HFFc6 (cell line): ENCODE measurements at places on chromosomes 6 and 20.
A peak's percentile ranks its signal among the peaks of the same experiment; 100 is the strongest.

DNA sequence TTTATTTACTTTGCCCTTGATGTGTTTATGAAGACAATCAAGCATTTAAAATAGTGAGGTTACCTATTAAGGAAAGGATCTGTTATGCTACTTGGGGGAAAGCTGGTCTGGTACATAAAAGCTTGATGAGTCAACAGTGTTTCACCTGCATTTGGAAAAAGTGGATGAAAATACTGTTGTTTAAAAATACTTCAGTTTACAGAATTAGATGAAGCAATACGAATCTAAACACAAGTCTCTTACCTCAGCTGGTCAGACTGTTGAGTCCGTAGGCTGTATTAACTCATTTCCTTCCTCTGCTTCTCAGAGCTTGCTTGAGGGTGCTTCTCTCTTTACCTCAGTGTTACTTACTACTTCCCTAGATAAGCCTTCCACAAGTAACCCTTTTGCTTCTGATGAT is 36.1 kb downstream of the NKX2-4 start:
- H3K27me3 ChIP-seq = 0 out of 2 replicates have a peak, but pooled peaks cover 2% of the 10 kb centered on the region
- peaks cover 34% of the 10 kb centered on the region for H3K4me1 ChIP-seq

GRCh38 chr6:152170702-152171667 is 363.5 kb downstream of the ESR1 start:
- H3K4me1 ChIP-seq = peaks cover 21% of the 10 kb centered on the region
- peak overlapping the region; percentile 17; the same call in 1 of the 2 replicates for H3K27ac ChIP-seq
- H3K4me3 ChIP-seq = no peak overlapping the region

GRCh38 chr6:35562060-35562459 is 49.4 kb upstream of the TULP1 start:
- H3K27me3 ChIP-seq = peaks cover 45% of the 10 kb centered on the region
- no peak overlapping the region for H3K4me3 ChIP-seq
- peaks cover 7% of the 10 kb centered on the region; the same call in 1 of the 2 replicates for H3K36me3 ChIP-seq
- H3K4me1 ChIP-seq = no peaks in the 10 kb centered on the region
- H3K27ac ChIP-seq = no peak overlapping the region
- DNase-seq = no peak

GRCh38 chr20:48709744-48710143 is 118.1 kb downstream of the PREX1 start:
- no peak for DNase-seq
- no peaks in the 10 kb centered on the region for H3K4me1 ChIP-seq
- no peaks in the 10 kb centered on the region for H3K36me3 ChIP-seq
- no peak overlapping the region for H3K4me3 ChIP-seq

- H3K27ac ChIP-seq = no peak overlapping the region
- H3K4me1 ChIP-seq = peaks cover 24% of the 10 kb centered on the region
- no peaks in the 10 kb centered on the region for H3K36me3 ChIP-seq
- DNase-seq = no peak
- no peak overlapping the region for H3K4me3 ChIP-seq
These were observed 27.0 kb downstream of the PSMG4 start for GRCh38 chr6:3285732-3286131.

DNA sequence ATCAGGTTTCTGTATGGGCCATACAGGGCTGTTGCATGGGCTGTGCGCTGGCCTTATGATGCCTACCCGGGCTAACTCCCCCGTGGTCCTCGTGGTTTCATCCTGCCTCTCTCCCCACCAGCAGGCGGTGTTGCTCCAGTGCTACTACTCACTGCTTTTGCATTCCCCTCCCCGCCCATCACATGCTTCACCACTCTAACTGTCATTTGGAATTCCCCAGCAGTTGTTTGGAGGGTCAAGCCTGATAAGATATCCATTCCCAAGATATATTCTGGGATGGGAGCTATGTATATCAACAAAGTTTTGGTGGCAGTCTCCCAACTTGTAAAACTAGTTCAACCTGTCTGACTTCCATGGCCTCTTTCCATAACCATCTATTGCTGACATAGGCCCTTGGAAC is 233.2 kb upstream of the SOX4 start:
- no peaks in the 10 kb centered on the region for H3K4me1 ChIP-seq
- DNase-seq = no peak
- H3K4me3 ChIP-seq = no peak overlapping the region
- H3K36me3 ChIP-seq = no peaks in the 10 kb centered on the region

- H3K27me3 ChIP-seq = peaks cover 2% of the 10 kb centered on the region
- DNase-seq = no peak
These were observed 149.9 kb upstream of the UST start for GRCh38 chr6:148596891-148597455.

DNA sequence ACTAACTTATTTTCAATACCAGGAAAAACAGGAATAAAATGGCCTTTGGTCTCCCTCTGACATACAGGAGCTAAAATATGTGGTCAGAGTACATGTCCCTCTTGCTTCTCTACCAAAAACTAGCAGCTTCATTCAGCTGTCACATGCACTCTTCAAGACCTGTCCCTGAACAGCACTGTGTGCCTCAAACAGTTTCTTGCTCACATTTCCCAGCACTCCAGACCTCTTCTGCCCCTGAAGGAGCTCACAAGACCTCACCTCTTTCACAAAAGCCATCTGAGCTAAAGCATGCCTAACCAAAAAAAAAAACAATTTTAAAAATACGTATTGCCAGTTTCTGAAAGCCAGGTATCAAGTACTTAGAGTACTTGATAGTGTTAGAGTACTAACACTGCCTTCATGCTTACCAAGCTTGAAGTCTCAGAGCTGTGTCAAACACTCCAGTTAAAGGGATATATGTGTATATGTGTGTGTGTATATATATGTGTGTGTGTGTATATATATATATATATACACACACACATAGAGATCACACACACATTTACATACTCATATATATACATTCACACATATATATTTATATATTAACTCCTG is 148.3 kb upstream of the POU3F2 start:
- H3K27ac ChIP-seq = no peak overlapping the region
- H3K4me3 ChIP-seq = no peak overlapping the region
- DNase-seq = no peak

GRCh38 chr6:129516005-129516404 is 194.0 kb downstream of the ARHGAP18 start:
- no peak overlapping the region for H3K4me3 ChIP-seq
- H3K36me3 ChIP-seq = peaks cover 28% of the 10 kb centered on the region
- peaks cover 30% of the 10 kb centered on the region for H3K4me1 ChIP-seq
- no peak for DNase-seq
- peaks cover 3% of the 10 kb centered on the region; the same call in 1 of the 2 replicates for H3K27me3 ChIP-seq
- no peak overlapping the region for H3K27ac ChIP-seq

- no peak for DNase-seq
- H3K27ac ChIP-seq = no peak overlapping the region
- H3K27me3 ChIP-seq = peaks cover 2% of the 10 kb centered on the region; the same call in 1 of the 2 replicates
- peaks cover 57% of the 10 kb centered on the region for H3K4me1 ChIP-seq
- 0 out of 2 replicates have a peak, but pooled peaks cover 2% of the 10 kb centered on the region for H3K36me3 ChIP-seq
These were observed 9.9 kb upstream of the SDCBP2 start for GRCh38 chr20:1338801-1339200.

DNA sequence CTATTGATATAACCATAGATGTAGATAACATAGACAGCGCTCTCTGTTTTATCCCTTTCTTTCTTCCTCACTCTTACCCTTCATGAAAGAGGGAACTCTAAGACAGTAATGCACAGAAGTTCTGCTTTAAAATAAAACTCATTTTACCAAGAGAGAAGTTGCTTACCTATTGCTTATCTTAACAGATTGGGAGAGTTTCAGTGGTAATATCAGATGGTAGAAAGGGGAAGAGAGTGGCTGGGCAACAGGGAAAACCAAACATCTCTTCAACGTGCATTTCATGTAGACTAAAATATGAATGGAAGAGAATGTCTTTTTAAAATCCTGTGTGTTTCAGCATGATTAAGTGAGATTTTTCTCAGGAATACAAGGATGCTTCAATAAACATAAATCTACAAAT is 45.3 kb upstream of the SIRPG start:
- H3K36me3 ChIP-seq = no peaks in the 10 kb centered on the region
- DNase-seq = no peak
- H3K27ac ChIP-seq = no peak overlapping the region
- H3K4me1 ChIP-seq = no peaks in the 10 kb centered on the region

- no peak overlapping the region for H3K4me3 ChIP-seq
- no peak overlapping the region for H3K27ac ChIP-seq
- DNase-seq = no peak
These were observed 12.6 kb downstream of the TINAG start for GRCh38 chr6:54320871-54321270.

GRCh38 chr6:46996860-46997641 is 45.1 kb downstream of the ADGRF1 start:
- no peak for DNase-seq
- H3K36me3 ChIP-seq = peaks cover 5% of the 10 kb centered on the region; the same call in 1 of the 2 replicates
- no peak overlapping the region for H3K4me3 ChIP-seq
- H3K4me1 ChIP-seq = peaks cover 47% of the 10 kb centered on the region
- peaks cover 5% of the 10 kb centered on the region; the same call in 1 of the 2 replicates for H3K27me3 ChIP-seq
- H3K27ac ChIP-seq = no peak overlapping the region

DNA sequence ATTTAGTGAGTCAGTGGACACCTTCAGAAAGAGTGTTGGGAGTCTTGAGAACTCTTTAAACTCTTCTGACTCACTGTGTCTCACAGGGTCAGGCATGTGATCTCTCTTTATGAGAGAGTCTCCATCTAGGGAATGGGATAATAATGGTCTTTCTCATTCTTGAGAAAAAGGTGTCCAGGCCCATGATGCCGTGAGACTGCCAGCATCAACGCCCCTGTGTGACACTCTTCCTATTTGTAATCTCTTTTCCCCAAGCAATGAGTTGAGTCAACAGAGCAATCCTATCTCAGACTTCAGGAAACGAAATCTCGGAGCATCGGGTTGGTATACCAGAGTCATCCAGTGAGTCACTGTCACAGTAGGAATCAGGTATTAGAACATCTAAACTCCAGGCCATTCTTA is 82.3 kb upstream of the BMP2 start:
- H3K4me1 ChIP-seq = no peaks in the 10 kb centered on the region
- DNase-seq = no peak
- no peak overlapping the region for H3K4me3 ChIP-seq
- H3K27ac ChIP-seq = no peak overlapping the region
- no peaks in the 10 kb centered on the region; the same call in 1 of the 2 replicates for H3K36me3 ChIP-seq
- no peaks in the 10 kb centered on the region; the same call in 1 of the 2 replicates for H3K27me3 ChIP-seq

DNA sequence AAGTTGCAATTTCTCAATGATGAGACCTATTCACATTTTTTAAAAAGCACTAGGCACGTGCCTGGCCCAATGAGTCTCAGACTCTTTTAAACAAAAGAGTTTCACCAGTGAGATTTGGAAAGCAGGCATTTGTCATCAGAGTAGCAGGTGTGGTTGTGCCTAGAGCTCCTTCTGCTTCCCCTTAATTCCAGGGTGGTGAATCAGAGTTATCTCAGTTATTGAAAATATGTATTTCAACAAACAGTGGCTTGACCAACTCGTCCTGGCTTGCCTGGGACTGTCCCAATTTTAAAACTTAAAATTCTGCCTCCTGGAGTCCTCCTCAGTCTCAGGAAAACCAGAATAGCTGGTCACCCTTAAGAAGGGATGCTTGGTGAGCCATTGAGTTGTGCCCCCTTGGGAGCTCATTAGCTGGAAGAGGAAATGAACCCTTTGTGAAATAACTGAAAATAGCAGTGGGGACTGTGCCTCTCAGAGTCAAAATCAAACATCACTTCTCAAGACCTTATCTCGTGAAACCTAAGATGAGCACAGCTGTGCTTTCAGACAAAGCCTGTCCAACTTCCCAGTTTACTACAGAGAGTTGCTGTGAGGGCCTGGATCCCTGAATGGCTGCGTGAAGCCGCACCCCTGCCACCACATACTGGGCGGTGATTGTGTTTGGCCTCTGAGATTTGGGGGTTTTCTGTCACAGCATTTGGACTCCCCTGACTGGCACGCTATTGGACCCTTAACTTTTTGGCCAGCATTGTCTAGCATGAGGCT is 116.3 kb downstream of the ANKRD60 start:
- peaks cover 31% of the 10 kb centered on the region for H3K4me1 ChIP-seq
- no peaks in the 10 kb centered on the region for H3K36me3 ChIP-seq
- 0 out of 2 replicates have a peak overlapping the region, but pooled peaks have one; percentile 27 for H3K4me3 ChIP-seq
- DNase-seq = peak; percentile 46

- no peaks in the 10 kb centered on the region for H3K4me1 ChIP-seq
- H3K27me3 ChIP-seq = peaks cover 1% of the 10 kb centered on the region
- no peaks in the 10 kb centered on the region for H3K36me3 ChIP-seq
- no peak overlapping the region for H3K27ac ChIP-seq
- no peak for DNase-seq
These were observed 20.1 kb downstream of the SAMD5 start for GRCh38 chr6:147528511-147529145.

DNA sequence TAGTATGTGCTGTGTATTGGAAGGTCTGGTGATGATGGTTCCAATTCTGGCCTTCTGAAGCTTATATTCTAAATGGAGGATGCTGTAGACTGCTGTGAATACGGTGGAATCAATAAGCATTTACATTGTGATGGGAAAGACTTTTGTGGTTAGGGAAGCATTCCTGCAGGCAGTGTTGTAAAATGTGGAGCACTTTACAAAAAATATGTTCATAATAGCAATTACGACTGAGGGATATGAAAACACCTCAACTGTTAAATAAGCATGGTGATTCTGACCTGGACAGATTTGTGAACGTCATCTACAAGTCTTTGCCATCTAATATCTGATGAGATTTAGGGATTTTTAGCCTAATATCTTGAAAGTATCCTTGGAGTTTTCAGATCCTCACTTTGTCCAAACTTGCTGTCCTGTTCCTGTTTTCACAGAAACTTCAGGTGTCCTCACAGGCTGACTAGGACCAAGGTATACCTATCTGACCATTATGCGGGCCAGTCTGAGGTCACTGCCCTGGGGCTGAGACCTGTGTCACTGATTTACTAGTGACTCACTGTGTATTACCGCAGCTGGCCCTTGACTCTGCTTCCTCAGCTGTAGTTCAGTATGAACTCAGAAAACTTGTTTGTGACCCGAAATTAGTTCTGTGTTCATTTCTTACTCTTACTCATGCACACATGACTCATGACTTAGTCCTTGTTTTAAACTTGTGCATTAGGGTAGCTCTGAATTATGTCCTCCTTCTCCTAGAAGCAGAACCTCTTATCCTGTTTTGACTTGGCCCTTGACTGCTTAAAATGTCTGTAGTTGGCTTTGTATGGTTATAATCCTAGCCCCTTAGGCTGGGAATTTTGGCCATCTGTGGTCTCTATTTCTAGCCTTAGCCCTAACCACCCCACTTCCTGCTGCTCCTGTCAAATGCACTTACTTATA is 343.0 kb downstream of the CDKAL1 start:
- DNase-seq = peak; percentile 94
- peaks cover 7% of the 10 kb centered on the region for H3K36me3 ChIP-seq
- no peaks in the 10 kb centered on the region for H3K27me3 ChIP-seq
- peaks cover 51% of the 10 kb centered on the region for H3K4me1 ChIP-seq
- H3K4me3 ChIP-seq = peak overlapping the region; percentile 63

DNA sequence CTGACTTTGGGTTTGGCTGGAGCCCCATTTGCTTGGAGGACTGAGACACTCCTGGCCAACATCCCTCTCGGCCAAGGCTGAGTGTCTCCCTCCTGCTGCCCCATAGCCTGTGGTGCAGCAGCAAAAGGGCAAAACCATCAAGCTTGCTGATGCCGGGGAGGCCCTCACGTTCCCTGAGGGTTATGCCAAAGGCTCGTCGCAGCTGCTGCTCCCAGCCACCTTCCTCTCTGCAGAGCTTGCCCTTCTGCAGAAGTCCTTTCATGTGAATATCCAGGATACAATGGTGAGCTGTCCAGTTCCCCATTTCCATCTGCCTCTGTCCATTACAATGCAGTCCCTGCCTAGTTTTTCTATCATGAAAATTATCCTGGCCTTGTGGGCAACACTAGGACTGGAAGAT is 6.0 kb downstream of the BPIFB6 start:
- no peaks in the 10 kb centered on the region for H3K36me3 ChIP-seq
- peaks cover 46% of the 10 kb centered on the region for H3K27me3 ChIP-seq
- DNase-seq = no peak
